T-helper 17 cell (primary cell): ENCODE measurements at places on chromosomes 6 and 20. TPM values are rescaled to one million over a fixed set of nuclear protein-coding genes. Genes with fewer than 3 reads are reported as not detected.

Gene MYBL2
- 0.44 TPM for total RNA-seq

Gene SEL1L2
- total RNA-seq: not detected

Gene NNAT
- not detected for total RNA-seq

Gene CDC25B
- 223 TPM for total RNA-seq

Gene AAR2
- total RNA-seq: 16.7 TPM

Gene BPI
- not detected for total RNA-seq

Gene TFAP2C
- total RNA-seq: not detected

Gene PTCHD4
- total RNA-seq: not detected

Gene MAK
- total RNA-seq: 0.75 TPM

Gene PPP1R16B
- 45.6 TPM for total RNA-seq

Gene CLDN20
- total RNA-seq: not detected

Gene NELFE
- total RNA-seq: 46.2 TPM

Gene PIM1
- 310 TPM for total RNA-seq

Gene MEI4
- not detected for total RNA-seq

Gene FAM209B
- 3.2 TPM for total RNA-seq

Gene SPDEF
- 0.35 TPM for total RNA-seq

Gene KCNG1
- total RNA-seq: 0.90 TPM

Gene USP49
- total RNA-seq: 1.7 TPM

Gene NMBR
- total RNA-seq: not detected

Gene PSMB8
- total RNA-seq: 131 TPM

Gene TRIM38
- total RNA-seq: 19.9 TPM

Gene TMEM244
- total RNA-seq: not detected

Gene CAGE1
- 0.57 TPM for total RNA-seq

Gene C6orf58
- not detected for total RNA-seq

Gene MUCL3
- not detected for total RNA-seq

Gene SLC22A2
- total RNA-seq: not detected

Gene SOBP
- 0.16 TPM for total RNA-seq

Gene GHRH
- not detected for total RNA-seq

Gene MYCT1
- total RNA-seq: 4.6 TPM

Gene PPARD
- total RNA-seq: 29.9 TPM

Gene CD24
- not detected for total RNA-seq

Gene SSTR4
- total RNA-seq: not detected

Gene SLC52A3
- not detected for total RNA-seq

Gene EDN3
- total RNA-seq: 0.92 TPM

Gene CDH22
- not detected for total RNA-seq

Gene GTSF1L
- not detected for total RNA-seq

Gene DEFB126
- not detected for total RNA-seq

Gene MUC22
- total RNA-seq: not detected

Gene UST
- total RNA-seq: 7.3 TPM

Gene EYA4
- total RNA-seq: not detected

Gene SMLR1
- total RNA-seq: not detected

Gene PTPRT
- not detected for total RNA-seq

Gene CRISP2
- total RNA-seq: not detected

Gene TDRD6
- total RNA-seq: not detected

Gene RAET1L
- total RNA-seq: not detected

Gene MATN4
- not detected for total RNA-seq

Gene ABHD16B
- not detected for total RNA-seq

Gene EZR
- 361 TPM for total RNA-seq

Gene CPNE5
- 5.5 TPM for total RNA-seq

Gene THBD
- 1.1 TPM for total RNA-seq

Gene TTLL9
- total RNA-seq: not detected

Gene SPATA25
- total RNA-seq: 0.94 TPM

Gene PMEPA1
- 4.5 TPM for total RNA-seq
